ENCODE measurements at places on chromosomes 5 and 9.

- DNase-seq, result no peak
Observed at GRCh38 chr5:57335092-57335660, 147.4 kb downstream of the ACTBL2 start.

GRCh38 chr9:69885474-69885929, 64.9 kb downstream of the CFAP95 start:
- no peak for DNase-seq

DNA sequence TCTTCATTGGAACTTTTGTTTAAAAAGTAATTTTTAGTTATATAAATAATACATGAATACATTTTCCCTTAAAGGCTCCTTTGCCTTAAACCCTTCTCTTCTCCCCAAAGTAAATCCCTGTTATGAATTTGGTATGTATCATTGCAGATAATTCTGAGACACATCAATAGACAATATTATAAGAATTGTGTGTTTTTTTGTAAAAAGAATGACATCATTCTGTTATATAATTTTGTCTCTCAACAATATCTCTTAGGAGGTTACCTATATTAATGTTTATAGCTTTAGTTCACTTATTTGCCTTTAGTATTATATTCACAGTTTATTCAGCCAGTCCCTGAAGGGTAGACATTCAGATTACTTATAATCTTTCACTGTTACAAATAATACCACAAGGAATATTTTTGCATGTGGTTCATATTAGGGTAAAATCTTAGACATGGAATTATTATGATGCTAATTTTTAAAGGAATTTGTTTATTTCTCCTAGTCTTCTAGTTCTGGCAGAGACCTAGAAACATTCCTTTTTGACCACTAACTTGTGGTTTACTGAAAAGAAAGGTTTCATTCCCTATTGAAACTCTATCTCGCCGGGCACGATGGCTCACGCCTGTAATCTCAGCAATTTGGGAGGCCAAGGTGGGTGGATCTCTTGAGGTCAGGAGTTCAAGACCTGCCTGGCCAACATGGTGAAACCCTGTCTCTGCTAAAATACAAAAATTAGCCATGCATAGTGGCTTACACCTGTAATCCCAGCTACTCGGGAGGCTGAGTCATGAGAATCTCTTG, 105.6 kb downstream of the KCTD16 start:
- no peak for DNase-seq

GRCh38 chr9:131259432-131259898, 16.8 kb downstream of the FAM78A start:
- no peak for DNase-seq

DNA sequence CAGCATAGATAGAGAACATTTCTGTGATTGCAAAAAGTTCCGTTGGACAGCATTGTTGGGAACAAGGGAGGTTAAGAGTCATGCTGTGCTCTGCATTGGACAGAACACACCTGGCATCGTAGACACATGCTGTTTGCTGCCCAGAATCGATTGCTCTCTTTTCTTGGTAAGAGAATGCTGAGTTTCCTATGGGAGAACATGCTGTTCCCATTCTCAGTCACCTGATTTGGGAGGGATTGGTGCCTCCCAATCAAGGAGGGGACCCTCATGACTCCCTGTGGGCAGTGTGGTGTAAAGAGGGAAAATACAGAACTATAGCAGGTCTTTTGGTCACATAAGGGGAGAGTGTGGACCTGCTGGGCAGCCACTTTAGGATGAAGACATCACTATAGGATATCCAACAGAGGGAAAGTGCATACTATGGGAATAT, 555.4 kb upstream of the CLINT1 start:
- no peak for DNase-seq

DNA sequence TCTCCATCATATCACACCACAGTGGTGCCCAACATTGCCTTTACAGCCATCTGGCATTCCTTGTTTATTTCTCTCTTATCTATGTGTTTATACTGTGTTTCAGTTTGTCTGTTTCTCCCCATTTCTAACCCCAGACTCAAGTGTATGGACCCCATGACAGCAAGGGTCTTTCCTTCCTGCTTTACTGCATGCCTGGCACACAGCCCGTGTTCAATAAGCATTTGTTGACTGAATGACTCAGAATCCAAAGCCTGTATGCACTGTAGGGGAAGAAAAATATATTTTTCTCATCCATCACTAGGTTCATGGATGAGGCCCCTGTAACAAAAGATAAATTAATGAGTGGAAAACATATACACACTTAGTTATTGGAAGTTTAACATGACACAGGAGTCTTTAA, 190.8 kb upstream of the SEMA6A start:
- DNase-seq, result no peak

- DNase-seq, result no peak
Observed at GRCh38 chr9:87337335-87338087, 160.2 kb upstream of the DAPK1 start.

GRCh38 chr9:77417566-77417965, 230.6 kb downstream of the GNA14 start:
- peak; percentile 46 for DNase-seq

GRCh38 chr9:31894008-31894407, 490.4 kb upstream of the ACO1 start:
- no peak for DNase-seq

GRCh38 chr9:115590011-115590410, 472.1 kb upstream of the TNC start:
- DNase-seq, result no peak

DNA sequence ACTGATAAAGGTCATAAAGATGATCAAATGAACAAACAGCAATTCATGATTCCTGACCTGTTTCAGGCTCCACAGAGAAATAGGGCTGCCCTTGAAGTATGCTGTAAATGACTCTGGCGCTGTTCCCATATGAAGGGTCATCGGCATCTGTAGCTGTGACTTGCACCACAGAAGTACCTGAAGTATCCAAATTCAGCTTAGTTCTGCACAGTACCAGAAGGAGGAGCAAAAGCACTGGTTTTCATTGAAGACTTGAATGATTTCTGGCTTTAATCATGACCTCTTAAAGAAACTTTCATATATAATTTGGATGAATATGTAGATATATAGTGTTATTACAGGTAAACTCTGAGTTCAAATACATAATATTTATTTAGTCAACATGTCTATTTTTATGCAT, 109.1 kb downstream of the CDH10 start:
- DNase-seq, result peak; percentile 5

DNA sequence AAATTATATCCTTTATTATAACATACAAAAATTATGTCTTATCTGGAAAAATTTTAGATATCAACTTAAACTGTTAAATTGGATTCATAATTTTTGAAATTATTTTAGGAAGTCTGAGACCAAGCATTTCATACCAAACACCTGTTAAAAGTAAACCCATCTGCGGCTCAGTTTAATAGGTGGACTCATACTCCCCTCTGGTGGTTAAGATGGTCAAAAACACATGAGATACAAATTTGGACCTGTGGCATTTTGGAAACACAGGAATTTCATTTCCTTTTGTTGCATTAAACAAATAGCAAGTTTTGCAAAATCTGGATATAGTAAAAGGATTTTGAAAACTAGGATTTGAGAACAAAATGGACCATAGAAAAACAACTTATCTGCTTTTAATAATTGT, 53.7 kb downstream of the RGMB start:
- peak; percentile 17 for DNase-seq

DNA sequence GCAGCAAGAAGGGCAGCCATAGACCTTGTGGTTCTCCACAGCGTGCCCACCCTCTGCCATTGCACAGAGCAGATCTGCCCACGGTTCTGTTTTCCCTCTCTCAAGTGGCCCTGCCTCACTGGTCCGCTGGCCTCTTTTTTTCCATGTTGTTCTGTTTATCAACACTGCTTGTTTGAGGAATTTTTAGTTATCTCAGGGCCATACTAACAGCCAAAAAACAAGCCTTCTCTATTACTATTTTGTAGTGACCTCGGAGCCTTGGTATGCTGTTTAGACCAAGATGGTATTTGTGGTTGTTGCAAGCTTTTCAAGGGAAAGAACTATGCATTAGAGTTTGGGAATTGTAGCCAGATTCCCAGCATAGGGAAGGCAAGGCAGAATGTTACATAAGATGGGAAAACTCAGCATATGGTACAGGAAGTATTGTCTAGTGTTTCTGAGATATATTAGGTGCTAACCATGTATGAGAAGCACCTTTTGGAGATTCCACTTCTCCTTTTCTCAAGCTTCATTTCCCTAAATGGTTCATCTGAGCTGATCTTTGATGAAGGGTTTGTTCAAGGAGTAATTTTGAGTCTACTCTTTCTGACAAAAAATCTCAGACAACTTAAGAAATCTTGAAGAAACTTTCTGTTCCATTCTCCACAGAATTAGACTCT, 54.3 kb downstream of the NUP214 start:
- no peak for DNase-seq

- no peak for DNase-seq
Observed at GRCh38 chr5:170773024-170773985, 10.2 kb upstream of the GABRP start.

GRCh38 chr9:133275105-133276000, at the start of gene ABO:
Gene ABO, minus strand, starts transcription at chr9:133275201.
- no peak for DNase-seq

- DNase-seq, result no peak
Observed at GRCh38 chr9:93262537-93263310, 78.8 kb downstream of the WNK2 start.

GRCh38 chr5:151758141-151758429, 346 bp downstream of the ATOX1 start:
- DNase-seq, result peak; percentile 50

- no peak for DNase-seq
Observed at GRCh38 chr5:151108566-151108965, 27.7 kb upstream of the TNIP1 start.

GRCh38 chr5:109830955-109831502, 141.3 kb downstream of the MAN2A1 start:
- no peak for DNase-seq

- peak; percentile 26 for DNase-seq
Observed at GRCh38 chr5:81233080-81233634, at the start of gene CKMT2. Gene CKMT2, plus strand, starts transcription at chr5:81233322. Its CDS starts 17,811 bp downstream, at chr5:81251133.

- peak; percentile 14 for DNase-seq
Observed at GRCh38 chr5:73119451-73120157, 771 bp upstream of the TMEM171 start.

DNA sequence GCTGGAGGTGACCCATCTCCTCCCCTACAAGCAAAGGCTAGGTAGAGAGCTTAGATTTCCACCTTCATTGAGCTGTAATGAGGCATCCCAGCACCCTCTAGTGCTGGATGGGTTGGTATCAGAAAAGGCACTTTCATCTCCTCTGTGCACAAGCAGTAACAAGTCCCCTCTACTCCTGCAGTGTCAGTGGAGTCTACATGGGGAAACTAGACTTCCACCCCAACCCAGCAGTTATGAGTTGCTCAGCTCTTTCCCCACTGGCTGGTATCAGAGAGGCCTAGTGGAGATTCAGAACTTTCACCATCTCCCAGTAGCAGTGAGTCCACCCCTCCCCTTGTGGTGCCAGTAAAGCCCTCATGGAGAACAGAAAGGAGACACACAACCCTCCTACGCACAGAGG, 17.9 kb downstream of the FCN1 start:
- DNase-seq, result no peak

- DNase-seq, result no peak
Observed at GRCh38 chr9:128556926-128557634, 4.7 kb downstream of the SPTAN1 start.

GRCh38 chr9:122244349-122244748, 15.6 kb upstream of the LHX6 start:
- DNase-seq, result no peak

DNA sequence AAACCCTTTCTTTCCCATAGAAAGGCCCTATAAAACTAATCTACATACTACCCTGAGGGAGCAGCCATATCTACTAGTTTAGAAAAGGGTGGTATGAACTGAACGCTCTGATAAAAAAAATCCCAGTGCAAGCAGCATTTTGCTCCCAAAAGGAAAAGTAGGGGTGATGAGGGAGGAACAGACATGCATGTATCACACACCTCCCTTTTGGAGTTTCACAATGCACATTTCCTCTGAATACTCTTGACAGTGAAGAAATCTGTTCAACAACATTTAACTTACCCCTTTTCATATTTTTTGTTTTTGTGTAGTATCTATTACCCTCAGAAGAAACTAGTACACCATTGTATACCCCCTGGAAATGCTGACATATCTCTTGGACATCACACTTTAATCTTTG, 411.4 kb downstream of the MAT2B start:
- no peak for DNase-seq

- DNase-seq, result no peak
Observed at GRCh38 chr9:68949271-68950000, 64.5 kb downstream of the PRKACG start.

GRCh38 chr9:127279717-127280285, 15.2 kb downstream of the GARNL3 start:
- no peak for DNase-seq

- DNase-seq, result no peak
Observed at GRCh38 chr9:96183751-96184150, 118.2 kb downstream of the HSD17B3 start.

DNA sequence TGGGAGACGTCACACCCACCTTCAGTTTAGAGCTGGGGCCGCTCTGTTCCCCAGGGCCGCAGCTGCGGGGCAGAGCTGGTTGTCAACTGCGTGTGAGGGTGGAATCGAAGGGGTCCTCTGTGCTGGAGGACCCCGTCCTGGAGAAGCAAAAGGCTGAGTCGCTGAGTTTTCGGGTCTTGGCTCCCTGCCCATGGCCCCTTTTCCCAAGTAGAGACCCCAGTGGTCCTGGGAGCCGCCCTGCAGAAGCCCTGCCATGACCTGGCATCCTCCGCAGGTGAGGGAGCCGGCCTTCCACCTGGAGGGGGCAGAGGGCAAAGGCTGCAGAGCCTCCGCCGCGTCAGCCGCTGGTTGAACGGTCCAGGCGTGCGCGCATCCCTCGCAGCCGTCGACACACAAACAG, 90.4 kb upstream of the COL5A1 start:
- DNase-seq, result no peak

- no peak for DNase-seq
Observed at GRCh38 chr5:137641148-137641547, 94.7 kb downstream of the KLHL3 start.

DNA sequence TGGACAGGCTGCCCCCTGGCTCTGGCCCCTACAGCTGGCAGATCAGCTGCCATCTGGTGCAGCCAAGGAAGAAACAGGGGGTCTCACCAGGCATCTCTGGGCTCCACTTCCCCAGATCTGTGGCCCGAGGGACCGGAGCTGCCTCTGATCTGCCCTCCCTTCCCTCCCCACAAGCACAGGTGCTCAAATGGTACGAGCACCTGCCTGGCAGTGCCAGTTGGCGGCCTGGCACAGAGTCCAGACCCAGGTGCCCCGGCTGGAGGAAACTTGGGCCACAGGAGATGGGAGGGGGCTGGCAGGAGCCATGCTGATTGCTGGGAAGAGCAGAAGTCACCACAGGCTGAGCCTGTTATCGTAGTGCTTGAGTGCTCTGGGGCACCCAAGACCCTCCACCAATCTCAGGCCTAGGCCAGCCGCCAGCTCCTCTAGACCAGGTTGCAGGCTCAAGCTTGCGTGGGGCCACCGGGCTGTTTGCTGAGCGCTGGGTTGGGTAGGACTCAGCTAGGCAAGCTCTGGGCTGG, 5.0 kb upstream of the CAMK2A start:
- no peak for DNase-seq

GRCh38 chr5:77986261-77986660, 210.1 kb upstream of the TBCA start:
- no peak for DNase-seq

All from left lung (tissue), 14 donors.